ENCODE measurements at places on chromosomes 1 and 21.

- no peak for DNase-seq
These were observed 477.2 kb upstream of the CAMK1G start for GRCh38 chr1:209106237-209106741.

- DNase-seq: no peak
These were observed 8.1 kb upstream of the PMF1 start for GRCh38 chr1:156204686-156205085.

- DNase-seq: no peak
These were observed 60.7 kb downstream of the GORAB start for GRCh38 chr1:170592591-170593111.

GRCh38 chr1:162987866-162988265 is 81.3 kb upstream of the RGS4 start:
- DNase-seq: no peak

DNA sequence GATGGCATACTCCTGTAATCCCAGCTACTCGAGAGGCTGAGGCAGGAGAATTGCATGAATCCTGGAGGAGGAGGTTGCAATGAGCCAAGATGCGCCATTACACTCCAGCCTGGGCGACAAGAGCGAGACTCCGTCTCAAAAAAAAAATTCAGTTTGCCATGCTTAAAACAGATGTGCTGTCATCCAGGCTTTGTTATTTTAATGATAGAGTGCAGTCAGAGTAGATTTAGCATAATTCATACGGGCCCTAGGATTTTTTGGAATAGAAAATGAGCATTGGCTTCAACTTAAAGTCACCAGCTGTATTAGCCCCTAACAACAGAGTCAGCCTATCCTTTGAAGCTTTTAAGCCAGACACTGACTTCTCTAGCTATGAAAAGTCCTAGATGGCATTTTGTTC is 124.6 kb downstream of the RASAL2 start:
- DNase-seq: no peak
